ENCODE measurements at places on chromosomes 5 and 9.

DNA sequence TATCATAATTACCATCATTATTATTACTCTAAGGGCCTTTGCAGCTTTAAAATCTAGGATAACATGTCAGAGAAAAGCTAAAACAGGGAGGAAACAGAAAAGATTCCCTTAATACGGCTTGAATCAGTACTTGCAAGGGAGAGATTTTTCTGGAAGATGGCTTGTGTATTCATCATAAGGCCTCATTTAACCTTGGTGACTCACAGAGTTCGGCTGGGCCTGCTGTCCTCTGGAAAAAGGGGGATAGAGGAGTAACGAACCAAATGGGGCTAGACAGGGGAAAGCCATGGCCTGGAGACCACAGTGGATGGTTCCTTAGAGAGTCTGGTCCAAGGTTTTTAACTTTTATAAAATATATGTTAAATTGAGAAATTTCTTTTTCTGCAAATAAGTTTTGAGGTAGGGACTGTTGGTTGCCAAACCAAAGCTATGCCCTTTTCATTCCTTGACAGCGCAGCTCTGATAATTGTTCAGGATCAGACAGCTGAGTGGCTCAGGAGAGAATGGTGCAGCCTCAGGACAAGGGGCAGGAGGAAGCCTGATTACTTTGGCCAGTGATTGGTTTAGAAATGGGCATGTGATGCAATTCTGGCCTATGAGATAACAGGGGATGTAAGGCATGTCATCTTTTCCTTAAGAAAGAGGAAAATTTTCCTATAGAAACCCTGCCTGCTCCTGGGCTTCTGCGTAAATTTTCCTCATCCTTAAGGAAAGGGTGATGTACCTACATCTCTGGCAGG, 25.6 kb upstream of the GSN start:
- peak; percentile 80 for DNase-seq

DNA sequence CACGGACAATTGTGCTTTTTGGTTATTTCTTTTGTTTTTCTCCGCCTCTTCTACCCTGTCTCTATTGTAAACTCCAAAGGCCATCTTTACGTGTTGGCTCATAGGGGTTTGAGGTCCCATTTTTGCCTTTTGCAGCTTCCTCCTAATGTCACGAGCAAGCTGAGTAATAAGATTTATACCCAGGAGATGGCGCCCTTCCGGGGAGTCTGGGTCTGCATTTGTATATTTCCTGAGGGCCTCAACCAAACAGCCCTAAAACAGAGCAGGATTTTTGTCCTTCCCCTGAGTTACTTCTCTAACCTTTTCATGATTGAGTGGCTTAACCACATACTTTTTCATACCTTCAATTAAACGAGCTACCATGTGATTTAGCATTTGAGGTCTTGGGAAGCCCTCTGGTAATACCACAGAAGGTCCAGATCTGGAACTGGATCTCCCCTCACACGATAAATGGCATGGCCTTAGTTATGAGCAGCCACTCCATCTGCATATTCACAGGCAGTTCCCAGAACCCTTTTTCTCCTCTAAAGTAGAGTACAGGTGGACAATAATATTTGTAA, 11.2 kb upstream of the CFAP95 start:
- peak; percentile 32 for DNase-seq

GRCh38 chr5:158754018-158754514, 345.6 kb downstream of the EBF1 start:
- DNase-seq, result peak; percentile 93

- no peak for DNase-seq
Measured at GRCh38 chr9:25936031-25936430, 257.8 kb upstream of the TUSC1 start.

DNA sequence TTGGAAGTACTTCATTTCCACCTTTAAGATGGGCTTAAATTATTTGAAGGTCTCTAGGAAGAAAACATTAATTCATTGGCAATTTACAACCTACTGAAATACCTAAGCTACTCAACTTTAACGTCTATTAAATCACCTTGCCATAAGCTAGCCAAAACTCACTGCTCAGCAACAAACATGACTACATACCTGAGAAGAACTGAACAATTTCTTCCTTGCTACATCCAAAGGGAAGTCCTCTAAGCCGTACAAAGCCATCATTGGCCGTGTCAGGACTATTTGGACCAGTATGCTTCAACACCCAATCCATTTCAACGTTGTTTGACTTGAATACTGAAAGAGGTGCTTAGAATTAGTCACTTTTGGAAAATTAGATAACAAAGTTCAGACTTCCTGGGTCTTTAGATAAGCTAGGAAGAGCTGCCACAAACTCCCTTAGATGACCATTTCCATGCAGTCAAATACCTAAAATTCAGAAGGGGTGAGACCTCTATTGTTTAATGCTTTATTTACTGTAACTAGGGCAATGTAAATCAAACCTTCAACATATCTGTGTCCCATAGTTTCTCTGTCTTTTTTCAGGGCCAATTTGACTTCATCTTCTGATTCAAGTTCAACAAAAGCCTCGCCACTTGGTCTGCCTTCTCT, 2.6 kb downstream of the HNRNPH1 start:
- no peak for DNase-seq

DNA sequence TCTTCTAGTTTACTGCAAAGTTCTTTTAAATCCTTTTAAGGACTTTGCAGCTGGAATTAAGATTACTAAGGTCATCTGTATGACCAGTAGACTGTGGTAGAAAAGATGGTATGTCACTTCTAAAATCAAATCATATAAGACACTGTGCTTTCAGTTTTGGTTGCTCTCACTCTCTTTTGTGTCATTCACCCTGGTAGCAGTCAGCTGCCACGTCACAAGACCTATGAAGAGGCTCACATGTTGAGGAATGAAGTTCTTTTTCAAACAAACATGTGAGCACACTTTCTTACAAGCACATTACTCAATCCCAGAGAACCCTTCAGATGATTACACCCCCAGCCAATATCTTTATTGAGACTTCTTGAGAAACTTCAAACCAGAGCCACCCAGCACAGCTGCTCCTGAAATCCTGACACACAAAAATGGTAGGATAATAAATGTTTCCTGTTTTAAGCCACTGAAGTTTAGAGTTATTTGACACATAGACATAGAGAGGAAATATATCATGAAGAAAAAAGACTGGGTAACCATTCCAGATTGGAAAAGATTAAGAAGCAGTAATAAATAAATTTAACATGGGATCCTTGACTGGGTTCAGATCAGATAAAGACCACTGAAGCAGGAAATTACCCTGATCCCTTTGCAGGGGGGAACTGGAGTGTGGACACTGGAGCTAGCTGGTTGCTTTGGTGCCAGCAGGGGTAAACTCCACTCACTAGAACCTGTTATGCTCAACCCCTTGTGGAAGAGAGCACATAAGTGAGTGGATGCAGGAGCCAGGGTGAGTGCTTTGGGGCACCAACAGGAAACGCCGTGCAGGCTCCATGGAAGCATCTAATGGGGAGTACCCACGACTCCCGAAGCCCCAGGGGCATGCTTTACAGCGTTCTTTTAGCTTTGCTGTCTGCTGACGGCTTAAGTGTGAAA, 64.1 kb downstream of the SLCO4C1 start:
- no peak for DNase-seq

GRCh38 chr5:50672663-50673062, 6.2 kb downstream of the PARP8 start:
- no peak for DNase-seq

GRCh38 chr5:172758077-172758833, 12.7 kb downstream of the DUSP1 start:
- DNase-seq, result peak; percentile 98

DNA sequence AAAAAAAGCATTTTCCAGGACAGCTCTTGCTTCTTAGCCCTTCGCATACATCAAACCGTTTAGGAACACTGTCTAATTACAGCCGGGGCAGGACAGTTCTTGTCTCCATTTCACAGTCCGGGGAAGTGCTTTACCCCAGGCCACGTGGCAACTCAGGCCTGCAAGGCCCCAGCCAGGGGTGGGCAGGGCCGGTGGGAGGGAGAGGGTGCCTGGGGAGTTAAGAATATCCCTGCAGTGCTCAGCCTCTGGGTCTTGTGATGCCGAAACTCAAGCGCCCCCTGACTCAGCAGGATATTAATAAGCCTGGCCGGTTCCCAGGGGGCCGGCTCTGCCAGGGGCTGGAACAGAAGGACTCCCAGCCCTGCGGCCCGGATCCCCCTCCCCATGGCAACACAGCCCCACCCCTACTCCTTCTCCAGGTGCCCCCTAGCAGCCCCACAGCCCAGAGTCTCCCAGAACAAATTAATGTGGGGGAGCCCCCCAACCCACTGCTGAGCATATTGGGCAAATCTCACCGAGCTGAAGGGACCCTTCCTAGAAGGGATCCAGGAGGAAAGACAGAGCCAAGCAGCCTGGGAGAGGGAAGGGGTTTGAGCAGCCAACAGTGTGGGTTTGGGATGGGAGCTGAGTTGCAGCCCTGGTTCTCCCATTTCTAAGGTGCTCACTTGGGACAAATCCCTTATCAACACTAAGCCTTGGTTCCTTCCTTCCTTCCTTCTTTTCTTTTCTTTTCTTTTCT, 45.3 kb downstream of the PLPP7 start:
- peak; percentile 63 for DNase-seq

DNA sequence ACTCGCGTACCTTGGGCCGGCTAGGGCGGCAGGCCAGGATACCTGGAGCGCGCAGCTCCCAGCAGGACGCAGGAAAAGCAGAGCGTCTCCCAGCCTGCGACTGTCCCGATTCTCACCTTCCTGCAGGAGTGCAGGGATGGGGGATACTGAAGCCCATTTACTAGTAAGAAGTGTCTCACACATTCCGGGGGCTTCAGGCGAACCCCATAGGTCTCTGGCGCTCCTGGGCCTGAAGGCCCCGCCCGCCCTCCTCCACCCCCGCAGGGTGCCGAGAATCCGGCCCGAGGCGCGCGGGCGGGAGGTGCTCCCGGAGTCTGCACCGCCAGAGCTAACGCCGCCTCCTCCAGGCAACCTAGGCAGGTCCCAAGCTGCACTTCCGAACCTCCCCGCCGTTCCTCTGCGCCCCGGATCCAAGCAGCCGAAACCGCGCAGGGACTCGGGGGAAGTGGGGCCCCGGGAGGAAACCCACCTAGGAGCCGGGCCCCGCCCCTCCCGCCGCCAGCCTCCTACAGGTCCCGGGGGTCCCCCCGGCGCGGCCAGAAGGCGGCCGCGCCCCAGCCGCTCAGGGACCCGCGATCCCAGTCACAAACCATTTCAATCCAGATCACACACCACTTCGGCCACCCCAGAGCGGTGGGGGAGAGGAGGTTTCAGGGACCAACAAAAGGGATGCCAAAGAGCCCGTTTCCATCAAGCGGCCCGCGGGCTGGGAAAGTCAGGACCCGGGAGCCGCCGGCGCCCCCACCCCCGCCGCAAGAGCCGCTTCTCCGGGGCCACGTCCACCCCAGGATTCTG, 1.2 kb downstream of the ROR2 start:
- DNase-seq, result peak; percentile 49

DNA sequence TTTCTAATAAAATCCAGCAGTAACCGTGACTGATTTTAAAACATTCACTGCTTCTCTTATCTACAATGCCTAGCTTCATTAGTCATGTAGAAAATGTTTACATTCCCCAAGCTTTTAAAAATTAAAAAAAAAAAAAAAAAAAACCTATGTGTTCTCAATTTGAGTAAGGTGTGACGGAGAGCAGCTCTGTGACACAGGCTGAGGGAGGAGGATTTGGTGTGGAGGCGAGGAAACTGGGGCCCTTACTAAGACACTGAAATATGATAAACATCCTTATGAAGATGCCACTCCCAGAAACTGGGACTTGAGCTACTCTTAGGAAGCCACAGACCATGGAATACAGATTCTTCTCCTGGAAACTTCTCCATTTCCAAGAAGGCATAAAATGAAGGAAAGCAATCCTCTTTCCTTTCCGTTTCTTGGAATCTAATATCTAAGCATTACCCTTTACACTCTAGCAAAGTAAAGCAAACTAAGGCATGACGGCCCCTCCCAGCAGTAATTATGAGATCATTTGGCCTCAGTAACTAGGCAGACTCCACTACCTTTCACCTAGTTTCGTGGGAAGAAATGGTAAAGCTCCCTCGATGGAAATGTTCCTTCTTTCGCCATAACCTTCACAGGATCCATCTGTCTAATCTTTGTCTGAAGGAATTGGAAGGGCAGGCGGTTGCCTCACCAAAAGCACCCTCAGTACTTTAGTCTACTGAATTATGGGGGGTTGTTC, 23.5 kb downstream of the GRAMD2B start:
- peak; percentile 63 for DNase-seq

DNA sequence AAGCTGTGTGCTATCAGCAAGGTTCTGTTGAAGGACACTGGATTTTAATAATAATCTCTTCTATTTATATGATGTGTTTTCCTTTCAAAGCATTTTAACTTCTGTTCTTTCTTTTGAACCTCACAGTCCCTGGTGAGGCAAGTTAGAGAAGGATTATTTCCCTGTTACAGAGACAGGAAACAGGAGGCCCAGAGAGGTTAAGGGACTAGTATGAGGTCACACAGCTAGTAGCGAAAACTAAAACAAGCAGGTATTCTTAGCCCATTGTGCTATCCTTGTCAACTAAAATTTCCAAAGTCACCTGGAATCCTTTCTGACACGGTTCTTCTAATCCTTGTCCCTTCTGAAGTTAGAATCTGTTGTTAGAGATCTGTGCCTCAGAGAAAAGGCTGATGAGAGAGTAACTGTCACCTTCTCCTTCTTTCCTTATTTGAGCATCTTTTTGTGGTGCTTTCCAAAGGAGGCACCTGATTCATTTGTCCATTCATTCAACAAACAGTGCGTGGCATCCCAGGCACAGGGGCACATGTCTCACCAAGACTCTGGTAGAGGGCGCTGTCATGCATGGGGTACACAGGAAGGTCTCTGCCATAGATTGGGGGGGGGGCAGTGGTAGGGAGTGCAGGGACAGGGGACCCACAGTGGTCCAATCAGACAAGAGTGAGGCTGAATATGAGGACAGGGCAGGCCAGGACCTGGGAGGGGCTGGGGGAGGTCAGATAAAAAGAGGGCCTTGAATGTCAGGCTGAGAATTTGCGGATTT, 61.5 kb downstream of the CRB2 start:
- no peak for DNase-seq

GRCh38 chr9:85741095-85741874, 469 bp downstream of the AGTPBP1 start:
- DNase-seq, result peak; percentile 21

DNA sequence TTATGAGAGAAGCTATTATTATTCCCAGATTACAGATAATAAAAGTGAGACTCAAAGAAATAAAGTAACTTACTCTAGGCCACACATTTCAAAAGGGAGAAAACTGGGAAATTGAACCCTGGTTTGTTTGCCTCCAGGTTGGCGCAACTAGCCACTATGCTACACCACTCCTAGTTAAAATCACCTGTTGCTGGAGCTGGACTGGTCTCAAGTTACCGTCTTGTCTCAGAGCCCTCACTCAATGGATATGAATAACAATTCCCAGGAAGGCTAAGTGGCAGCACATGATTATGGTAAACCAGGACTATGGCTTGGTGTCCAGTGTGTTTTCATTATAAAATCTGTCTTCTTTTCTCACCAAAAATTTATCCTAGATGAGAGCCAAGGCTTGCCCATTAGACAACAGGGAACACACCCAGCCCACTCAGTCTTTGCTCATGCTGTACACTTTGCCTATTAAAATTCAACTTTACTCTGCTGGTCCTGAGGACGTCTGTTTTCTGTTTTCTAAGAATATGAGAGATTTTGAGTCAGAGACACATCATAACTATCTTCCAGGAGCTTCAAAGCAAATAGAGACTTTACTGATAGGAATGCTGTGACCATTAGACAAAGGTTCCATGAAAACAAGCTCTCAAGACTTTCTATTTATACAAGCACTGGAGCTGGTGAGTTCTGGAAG, 58.1 kb downstream of the ADRB2 start:
- DNase-seq, result peak; percentile 14

Measured in fibroblast of mammary gland (primary cell).